Stimulated activated CD4-positive, alpha-beta T cell treated with anti-CD3 and anti-CD28 coated beads, Interleukin-4, amount 100 ng/mL, for 1 hour (primary cell): ENCODE measurements at places on chromosomes 16 and 17.
A peak's percentile ranks its signal among the peaks of the same experiment; 100 is the strongest.

GRCh38 chr16:678858-679813, 1.1 kb upstream of the STUB1 start:
- DNase-seq: peak; percentile 51

GRCh38 chr16:56849690-56850680, 15.0 kb upstream of the SLC12A3 start:
- DNase-seq: no peak

DNA sequence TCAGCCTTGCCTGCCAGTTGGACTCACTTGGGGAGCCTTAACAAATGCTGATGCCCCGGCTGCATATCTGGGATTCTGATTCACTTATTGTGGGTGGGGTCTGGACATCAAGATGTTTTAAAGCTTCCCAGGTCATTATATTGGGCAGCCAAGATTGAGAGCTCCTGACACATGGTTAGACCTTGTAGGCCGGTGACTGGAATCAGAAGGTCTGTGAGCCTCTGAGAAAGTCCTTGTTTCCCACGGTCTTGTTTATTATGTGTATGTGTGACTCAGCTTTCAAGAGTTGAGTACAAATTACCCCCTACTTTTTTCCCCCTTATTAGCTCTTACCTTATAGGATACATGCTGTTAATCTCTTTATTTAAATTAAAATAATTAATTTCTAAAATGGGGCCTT, 103.5 kb downstream of the ABCC1 start:
- no peak for DNase-seq

GRCh38 chr16:76573281-76573680, 296.1 kb downstream of the CNTNAP4 start:
- DNase-seq: no peak

DNA sequence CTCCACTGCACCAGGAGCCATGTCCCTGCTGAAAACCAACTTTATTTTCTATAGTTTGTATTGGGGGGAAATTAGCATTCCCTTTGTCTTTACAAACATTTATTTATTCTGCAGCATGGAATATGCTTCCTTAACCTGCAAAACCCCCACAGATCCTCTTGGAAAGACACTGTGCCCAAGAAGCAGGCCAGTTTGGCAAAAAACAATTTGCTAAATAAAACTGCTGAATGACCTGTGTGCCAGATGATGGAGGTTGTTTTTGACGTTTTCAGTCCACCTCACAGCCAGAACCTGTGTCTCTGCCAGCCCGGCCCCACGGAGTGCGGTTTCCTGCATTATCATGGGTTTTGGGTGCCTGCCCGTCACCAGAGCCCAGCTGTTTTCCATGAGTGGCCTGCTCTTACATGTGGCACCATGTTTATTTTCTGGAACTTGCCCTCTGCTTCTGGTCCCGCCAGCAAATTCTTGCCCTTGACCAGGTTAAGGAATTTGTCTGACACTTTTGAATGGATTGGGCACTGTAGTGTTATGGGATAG, 26.4 kb downstream of the ORC6 start:
- no peak for DNase-seq

GRCh38 chr16:21590287-21590686, 9.1 kb upstream of the METTL9 start:
- no peak for DNase-seq

DNA sequence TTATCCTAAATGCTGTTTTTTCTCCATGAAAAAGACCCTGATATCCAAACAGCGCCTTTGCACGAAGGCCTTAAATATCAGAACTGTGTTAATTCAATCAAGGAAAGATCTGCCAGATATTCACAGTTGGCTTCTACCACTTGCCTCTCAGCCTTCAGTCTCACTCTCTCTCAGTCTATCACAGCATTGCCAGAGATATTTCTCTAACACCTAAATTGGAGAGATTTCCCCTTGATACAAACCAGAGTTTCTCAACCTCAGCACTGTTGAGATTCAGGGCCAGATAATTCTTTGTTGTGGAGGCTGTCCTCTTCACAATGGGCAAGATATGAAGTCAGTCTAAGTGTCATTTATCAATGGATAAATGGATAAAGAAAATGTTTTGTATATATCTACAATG, 454.1 kb upstream of the MAF start:
- DNase-seq: no peak

GRCh38 chr16:68460067-68460466, 11.8 kb upstream of the SMPD3 start:
- DNase-seq: no peak

GRCh38 chr17:57909551-57909950, 45.7 kb downstream of the CUEDC1 start:
- DNase-seq: no peak

DNA sequence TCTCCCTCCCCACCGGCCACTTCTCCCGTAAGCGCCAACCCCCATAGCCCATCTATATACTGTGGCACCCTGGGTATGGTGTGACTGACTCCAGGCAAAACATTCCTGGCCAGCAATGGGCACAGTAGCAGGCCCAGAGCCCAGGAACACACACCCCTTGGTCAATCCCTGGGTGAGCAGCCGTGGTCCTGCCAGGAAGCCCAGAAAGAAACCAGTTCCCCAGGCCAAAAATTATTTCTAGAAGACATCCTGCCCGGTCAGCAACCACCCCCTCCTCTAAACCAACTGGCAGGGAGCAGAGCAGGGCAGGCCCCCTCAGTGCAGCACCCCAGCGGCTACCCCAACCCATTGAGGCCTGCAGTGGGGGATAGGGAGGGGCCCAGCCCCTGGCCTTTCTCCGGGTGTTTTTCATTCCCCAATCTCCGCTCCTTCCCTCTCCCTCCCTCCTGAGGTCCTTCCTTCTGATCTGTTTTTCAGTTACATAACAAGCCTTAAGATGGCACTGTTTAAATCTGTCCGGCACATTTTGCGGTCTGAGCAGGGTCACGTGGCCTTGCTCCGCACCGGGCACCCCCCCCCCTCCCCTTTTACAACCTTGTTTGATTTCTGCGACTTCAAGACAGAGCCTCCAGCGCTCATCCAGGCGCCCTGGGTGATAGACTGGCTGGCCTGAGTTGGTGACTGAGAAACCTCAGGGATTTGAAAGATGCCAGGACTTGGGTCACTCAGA, 2.0 kb downstream of the NPTX1 start:
- DNase-seq: no peak

DNA sequence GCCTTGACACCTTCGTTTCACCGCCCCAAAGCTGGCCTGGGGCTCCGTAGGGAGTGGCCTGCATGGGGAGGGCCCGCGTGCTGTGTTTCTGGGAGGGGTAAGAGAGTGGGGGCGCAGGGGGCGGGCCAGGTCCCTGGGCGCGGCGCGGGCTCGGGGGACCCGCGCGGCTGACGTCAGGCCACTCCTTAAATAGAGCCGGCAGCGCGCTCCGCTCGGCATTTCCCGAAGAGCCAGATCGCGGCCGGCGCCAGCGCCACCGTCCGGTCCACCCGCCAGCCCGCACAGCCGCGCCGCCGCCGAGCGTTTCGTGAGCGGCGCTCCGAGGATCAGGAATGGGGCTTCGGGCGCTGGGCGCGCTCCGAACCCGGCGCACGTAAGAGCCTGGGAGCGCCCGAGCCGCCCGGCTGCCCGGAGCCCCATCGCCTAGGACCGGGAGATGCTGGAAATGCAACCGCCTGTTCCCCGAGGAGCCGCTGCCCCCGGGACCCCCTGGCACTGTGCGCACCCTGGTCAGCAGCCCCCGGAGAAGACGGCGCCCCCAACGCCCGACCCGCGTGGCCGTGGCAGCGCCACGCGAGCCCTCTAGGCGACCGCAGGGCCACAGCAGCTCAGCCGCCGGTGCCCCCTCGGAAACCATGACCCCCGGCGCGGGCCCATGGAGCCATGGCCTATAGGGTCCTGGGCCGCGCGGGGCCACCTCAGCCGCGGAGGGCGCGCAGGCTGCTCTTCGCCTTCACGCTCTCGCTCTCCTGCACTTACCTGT, at the start of gene HS3ST2:
Gene HS3ST2, plus strand, starts transcription at position 215 of the 763 bp plus-strand sequence. Its CDS starts 449 bp downstream, at position 664.
- DNase-seq: no peak

- no peak for DNase-seq
These were observed 951 bp downstream of the RPL19 start for GRCh38 chr17:39200957-39201510.

DNA sequence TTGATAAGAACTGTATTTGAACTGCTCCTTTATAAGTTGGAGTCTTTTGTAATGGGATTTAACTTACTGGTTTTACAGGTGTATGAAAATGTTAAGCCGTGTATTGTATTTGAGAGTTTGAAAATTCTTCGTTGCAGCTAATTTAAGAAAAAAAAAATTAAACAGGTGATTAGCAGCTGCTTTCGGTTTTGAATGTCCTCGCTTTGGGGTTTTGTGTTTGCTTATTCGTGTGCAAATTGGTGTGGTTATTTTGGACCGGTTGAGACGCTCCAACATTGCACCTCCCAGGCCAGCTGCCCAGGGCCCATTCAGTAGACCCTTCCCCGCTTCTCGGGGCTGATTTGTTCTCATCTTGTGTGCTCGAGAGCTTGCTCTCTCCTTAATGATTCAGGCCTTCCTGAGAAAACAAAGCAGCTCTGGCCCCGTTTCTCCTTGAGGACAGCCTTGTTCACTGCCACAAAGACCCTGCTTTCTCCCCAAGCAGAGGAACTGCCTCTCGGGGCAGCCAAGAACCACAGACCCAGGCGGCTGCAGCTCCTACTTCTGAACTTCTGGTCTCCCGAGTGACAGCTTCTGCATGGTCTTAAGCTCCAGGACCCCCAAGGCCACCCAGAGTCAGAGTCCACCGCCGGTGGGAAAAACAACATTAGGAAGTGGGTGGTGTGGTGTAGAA, 100.5 kb downstream of the MSI2 start:
- DNase-seq: no peak

DNA sequence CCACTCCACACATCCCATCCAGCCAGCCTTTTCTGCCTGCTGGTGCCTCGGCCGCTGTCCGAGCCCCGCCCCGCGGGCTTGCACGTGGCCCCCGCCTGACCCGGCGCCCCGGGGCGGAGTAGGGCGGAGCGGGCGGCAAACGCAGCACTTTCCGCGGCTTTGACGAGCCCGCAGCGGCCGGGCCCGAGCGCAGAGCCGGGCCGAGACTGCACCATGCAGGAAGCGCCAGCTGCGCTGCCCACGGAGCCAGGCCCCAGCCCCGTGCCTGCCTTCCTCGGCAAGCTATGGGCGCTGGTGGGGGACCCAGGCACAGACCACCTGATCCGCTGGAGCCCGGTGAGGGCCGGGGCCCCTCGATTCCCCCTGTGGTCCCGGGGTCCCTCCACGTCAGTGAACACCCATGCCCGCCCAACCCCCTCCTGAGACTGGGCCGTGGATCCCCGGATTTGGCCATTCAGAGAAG, at the start of gene HSF4:
Gene HSF4, plus strand, starts transcription at position 147 of the 463 bp plus-strand sequence. Its CDS starts 67 bp downstream, at position 214.
- no peak for DNase-seq

- peak; percentile 48 for DNase-seq
These were observed 5.0 kb upstream of the TLCD2 start for GRCh38 chr17:1714980-1715802.
